ENCODE measurements at places on chromosomes 5 and 9.

- DNase-seq: no peak
Measured at GRCh38 chr9:78575771-78576170, 278.8 kb downstream of the PSAT1 start.

DNA sequence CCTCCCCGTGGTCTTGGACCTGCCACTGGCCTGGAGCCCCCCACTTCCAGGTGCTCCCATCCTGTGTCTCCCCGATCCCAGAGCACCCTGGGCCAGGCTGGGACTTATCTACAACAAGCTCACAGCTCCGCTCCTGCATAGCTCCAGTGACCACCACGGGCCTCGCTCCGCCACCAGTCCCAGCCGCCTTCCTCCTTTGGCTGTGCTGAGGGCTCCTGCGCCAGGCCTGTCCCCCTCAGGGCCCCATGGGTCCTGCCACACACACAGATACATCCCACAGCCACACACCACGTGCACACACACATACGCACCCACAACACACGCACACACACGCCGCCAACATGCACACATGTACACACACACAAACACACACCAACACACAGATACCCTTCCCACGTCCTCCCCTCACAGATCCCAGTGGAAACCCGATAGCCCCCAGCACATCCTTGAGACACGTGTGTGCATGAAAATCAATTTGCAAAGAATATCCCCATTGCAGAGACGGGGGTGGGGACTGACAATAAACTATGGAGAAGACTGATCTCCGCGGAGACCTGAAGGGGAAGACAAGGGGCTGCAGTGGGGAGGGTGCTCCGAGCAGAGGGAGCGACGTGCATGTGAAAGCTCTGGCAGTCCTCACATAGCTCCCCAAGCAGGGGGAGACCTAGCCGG lies 18.5 kb upstream of the LAMC3 start:
- DNase-seq: peak; percentile 50

DNA sequence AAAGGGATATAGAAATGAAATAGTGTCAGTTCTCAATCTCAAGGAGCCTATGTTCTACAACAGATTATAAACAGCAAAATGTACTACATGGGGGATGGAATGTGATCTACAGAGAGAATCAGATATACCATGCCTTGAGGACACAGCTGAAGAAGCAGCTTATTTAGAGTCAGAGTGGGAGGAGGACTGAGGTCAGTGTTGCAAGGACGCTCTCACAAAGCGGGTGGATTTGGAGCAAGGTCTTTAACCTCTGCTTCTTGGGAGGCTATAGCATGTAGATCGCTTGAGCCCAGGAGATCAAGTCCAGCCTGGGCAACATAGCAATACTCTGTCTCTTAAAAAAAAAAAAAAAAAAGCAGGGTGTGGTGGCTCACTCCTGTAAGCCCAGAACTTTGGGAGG lies 32.8 kb upstream of the PLIN2 start:
- DNase-seq: no peak

DNA sequence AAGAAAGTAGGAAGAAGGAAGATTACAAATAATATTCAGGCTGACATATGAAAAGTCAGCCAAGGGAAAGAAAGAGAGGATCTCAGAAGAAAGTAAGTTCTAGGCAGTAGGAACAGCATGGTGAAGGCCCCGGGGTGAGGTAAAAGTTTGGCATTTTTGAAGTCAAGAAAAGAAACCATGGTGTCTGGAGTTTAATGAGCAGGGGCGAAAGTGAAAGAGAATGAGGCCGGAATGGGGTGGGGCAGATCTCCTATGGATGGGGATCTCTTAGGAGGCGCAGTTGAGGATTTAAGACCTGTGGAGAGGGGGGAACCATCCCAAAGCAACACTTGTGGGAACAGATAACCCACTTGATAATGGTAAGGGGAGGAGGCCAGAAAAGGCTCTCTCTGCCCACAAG lies 42.3 kb upstream of the SMAD5 start:
- DNase-seq: no peak

- DNase-seq: peak; percentile 65
Measured at GRCh38 chr9:90834828-90835595, 33.4 kb downstream of the SYK start.

DNA sequence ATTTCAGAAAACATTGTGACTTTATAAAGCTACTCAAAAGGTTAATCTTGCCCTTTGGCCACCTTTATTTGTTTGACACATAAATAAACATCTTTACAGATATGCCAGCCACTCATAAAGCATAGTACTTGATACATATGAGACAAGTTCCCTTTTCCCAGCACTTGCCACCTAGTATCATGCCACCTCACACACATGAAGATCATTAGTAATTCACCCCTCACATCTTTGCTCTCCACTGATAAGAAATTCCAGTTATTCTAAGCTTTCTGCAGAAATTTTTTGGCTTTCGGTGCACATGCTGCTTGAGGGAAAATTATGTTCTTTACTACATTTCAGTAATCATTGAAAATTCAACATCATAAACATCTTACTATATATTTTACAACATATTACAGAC lies 59.1 kb downstream of the DEPDC1B start:
- DNase-seq: no peak

- peak; percentile 63 for DNase-seq
Measured at GRCh38 chr9:89278997-89279739, 31.8 kb upstream of the CKS2 start.

- DNase-seq: no peak
Measured at GRCh38 chr9:112554516-112554915, 67.9 kb downstream of the KIAA1958 start.

DNA sequence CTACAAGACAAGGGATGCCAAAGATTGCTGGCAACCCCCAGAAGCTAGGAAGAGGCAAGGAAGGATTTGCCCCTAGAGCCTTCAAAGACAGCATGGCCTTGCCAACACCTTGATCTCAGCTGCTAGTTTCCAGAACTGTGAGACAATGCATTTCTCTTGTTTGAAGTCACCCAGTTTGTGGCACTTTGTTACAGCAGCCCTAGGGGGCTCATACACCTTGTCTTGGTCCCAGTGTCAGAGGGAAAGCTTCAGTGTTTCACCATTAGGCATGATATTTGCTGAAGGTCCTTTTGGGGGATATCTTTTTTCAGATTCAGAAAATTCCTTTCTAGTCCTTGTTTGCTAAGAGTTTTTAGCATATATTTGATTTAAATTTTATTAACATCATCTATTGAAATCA lies 3.1 kb upstream of the PPIC start:
- DNase-seq: no peak

- no peak for DNase-seq
Measured at GRCh38 chr9:69297300-69297980, 27.6 kb upstream of the ENTREP1 start.

DNA sequence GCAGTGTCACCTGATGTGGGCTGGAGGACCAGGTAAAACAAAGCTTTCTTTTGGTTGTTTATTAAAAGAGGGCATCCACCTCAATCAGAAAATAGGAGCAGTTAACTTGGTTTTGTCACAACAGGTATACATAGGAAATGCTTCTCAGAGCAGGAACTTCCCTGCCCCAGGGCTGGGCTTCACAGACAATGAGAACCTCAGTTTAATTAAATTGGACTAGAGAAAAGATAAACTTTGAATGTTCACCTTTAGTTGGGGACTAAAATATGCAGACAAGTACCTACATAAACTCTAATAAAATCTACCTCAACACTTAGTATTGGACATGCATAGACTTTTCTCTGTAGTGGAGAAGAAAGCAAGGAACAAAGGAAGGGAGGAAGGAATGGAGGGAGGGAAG lies 392.0 kb downstream of the ENC1 start:
- no peak for DNase-seq

GRCh38 chr5:40483316-40483715 lies 196.4 kb upstream of the PTGER4 start:
- no peak for DNase-seq

DNA sequence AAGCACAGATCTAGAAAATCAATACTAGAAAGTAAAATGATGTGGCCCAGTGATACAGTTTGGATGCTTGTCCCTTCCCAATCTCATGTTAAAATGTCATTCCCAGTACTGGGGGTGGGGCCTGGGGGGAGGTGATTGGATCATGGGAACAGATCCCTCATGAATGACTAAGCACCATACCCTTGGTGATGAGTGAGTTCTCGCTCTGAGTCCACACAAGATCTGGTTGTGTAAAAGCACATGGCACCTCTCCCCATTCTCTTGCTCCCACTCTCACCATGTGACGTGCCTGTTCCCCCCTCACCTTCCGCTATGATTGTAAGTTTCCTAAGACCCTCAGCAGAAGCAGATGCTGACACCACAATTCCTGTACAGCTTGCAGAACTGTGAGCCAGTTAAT lies 234.2 kb upstream of the CDH6 start:
- DNase-seq: no peak

GRCh38 chr9:13244181-13244580 lies 35.3 kb downstream of the MPDZ start:
- DNase-seq: no peak

- DNase-seq: no peak
Measured at GRCh38 chr9:98231770-98232478, 23.5 kb downstream of the TBC1D2 start.

DNA sequence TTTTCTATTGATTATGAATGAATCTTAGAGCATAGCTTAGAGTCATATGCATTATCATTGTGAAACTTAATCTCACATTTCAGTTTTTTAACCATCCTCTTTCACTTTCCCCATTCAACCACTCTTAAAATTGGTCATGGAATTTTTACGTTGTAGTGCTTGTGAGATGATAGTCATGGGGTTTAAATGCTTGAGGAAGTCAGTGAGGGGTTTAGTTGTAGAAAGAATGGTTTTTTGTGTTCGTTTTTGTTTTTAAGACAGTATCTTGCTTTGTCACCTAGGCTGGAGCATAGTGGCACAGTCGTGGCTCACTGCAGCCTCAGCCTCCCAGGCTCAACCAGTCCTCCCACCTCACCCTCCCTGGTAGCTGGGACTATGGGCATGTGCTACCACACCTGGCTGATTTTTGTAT lies 19.6 kb downstream of the UGCG start:
- no peak for DNase-seq

DNA sequence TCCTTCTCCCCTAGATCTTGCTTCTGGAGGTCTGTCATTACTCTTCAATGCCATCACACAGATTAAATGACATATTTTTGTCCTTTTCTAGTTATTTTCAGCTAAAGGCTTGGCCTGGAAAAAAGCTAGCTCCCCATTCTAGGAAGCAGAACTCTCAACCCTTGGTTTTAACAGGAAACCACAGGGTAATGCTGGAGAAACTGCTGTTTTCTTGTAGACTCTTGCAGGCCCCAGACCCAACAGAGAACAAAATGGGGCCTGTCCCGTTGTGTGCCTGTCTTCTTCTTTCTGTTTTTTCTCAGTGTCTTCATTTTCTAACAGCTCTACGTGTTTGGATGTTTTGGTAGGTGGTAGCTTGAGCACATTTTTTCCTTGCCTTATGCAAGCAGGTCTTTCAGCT lies 21.5 kb downstream of the DCANP1 start:
- DNase-seq: no peak

DNA sequence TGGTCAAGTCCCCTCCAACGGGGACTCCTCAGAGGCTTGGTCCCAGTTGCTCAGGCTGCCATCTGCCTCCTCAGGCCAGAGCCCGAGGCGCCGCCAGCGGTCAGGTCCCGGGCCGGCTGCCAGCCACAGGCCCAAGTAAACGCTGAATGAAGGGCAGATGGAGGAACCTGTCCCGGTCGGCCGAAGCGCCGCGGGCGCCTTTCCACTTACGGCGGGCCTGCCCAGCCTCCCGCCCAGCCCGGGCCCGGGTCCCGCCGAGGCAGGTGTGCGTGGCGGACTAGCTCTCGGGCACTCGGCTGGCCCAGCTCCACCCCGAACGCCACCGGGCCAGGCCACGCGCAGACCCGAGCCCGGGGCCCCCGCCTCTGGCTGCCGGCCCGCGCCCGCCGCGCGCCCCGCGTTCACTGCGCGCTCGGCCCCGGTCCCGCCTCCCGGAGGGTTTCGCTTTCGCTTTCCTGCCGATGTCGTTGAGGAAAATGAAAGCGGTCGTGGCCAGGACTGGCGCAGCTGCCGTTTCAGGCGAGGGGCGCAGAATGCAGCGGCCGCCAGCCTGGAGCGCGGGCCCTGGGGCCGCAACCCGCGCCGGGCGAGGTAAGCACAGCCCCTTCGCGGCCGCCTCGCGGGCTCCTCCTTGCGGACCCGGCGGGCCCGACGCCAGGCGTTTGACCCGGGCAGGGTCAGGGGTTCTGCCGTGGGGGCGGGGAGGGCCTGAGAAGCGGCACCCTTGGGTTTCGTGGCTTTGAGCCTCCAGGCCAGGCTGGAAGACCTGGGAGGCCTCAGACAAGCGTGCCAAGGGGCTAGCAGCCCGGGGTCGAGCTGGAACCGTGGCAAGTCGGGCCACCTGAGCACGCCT lies 41.2 kb downstream of the SLC22A5 start:
- DNase-seq: peak; percentile 88

DNA sequence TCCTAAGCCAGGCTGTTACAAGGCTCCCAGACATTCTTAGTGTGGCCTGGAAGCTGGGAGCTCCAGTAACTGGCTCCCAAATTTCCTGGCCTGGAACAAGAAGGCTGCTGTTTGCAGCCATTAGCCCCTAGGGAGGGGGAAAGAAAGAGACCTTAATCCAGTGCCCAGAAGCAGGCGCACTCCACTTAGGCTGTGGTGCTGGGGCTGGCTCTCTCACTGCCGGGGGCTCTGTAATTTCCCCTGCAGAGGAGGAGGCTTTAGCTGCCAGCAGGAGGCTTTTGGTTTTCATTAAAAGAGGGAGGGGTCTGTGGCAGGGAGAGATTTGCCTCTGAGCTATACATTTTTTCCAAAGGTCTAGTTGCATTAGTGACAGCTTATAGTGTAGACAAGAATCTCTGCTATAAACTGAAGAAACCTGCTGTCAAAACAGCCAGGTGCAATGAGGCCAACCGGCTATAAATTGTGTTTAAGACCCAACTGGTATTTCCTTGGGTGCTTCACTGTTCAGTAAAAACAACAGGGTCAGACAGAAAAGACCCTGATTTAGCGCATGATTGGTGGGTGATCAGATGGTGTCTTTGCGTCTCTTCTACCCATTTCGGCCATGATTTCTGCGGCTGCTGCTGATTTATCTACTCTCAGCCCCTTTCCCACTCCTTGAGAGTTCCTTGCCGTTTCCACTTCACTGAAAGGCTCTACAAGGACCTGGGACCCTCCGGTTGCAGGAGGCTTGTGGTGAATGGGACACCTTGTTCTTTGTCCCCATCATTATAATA lies 254.6 kb downstream of the AOPEP start:
- peak; percentile 45 for DNase-seq

GRCh38 chr5:68950125-68950524 lies 143.7 kb upstream of the SLC30A5 start:
- peak; percentile 46 for DNase-seq

DNA sequence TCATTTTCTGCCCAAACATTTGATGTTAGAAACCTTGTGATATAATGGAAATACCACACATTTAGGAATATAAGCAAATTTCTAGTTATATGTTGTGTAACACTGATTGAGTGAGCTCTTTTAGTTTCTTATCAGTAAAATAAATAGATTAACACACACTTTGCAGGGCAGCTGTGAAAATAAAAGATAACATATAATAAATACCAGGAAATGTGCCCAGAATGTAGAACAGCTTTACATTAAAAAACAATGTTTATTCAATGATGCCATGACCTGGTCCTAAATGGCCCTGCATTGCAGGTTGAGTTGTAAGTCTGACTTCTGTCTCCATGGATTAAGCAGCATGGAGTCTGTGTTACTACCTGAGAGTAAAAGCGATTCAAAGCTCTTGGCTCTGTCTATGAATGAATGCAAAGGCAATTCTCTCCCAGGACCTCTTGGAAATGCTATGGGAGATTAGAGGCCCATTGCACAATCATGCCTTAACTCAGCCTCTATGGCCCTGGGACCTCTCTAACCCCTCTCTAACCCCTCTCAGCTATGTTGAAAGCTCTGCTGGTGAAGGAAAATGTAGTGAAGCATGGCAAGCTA lies 296.0 kb upstream of the ACTBL2 start:
- DNase-seq: no peak
